ENCODE measurements at places on chromosomes 2 and 18. TPM values are rescaled to one million over a fixed set of nuclear protein-coding genes. Genes with fewer than 3 reads are reported as not detected.
A peak's percentile ranks its signal among the peaks of the same experiment; 100 is the strongest.

DNA sequence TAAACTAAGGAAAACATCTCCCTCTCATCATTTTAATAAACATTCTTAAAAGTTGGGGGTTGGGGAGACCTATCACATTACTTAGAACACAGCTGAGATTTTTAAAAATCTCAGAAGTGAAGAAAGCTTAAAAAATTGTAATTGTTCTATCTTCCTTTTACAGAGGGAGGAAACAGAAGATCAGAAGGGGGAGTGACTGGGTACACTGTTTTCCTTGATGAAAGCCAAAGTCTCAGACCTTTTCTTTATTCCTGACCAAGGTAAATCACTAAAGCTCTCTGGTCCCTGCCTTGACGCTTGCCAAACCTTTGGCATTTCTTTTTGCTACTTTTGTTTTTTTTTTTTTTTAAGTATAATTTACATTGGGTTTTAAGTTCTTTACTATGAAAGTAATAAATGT lies 85.0 kb upstream of the DTNB start:
- H3K4me3 ChIP-seq, result no peak overlapping the region
- no peaks in the 10 kb centered on the region for H3K27me3 ChIP-seq
- peaks cover 37% of the 10 kb centered on the region for H3K36me3 ChIP-seq
- no peak for DNase-seq
- no peak overlapping the region for H3K27ac ChIP-seq
- H3K4me1 ChIP-seq, result no peaks in the 10 kb centered on the region

GRCh38 chr18:49023271-49023937 lies 72.6 kb upstream of the SMAD7 start:
- no peaks in the 10 kb centered on the region for H3K36me3 ChIP-seq
- no peak overlapping the region for H3K4me3 ChIP-seq
- H3K27ac ChIP-seq, result no peak overlapping the region
- no peak for DNase-seq
- H3K4me1 ChIP-seq, result no peaks in the 10 kb centered on the region

- no peaks in the 10 kb centered on the region for H3K36me3 ChIP-seq
- H3K27ac ChIP-seq, result no peak overlapping the region
- no peak overlapping the region for H3K4me3 ChIP-seq
- no peaks in the 10 kb centered on the region for H3K27me3 ChIP-seq
- no peak for DNase-seq
These were observed 264.9 kb downstream of the ALPK2 start for GRCh38 chr18:58363767-58364540.

DNA sequence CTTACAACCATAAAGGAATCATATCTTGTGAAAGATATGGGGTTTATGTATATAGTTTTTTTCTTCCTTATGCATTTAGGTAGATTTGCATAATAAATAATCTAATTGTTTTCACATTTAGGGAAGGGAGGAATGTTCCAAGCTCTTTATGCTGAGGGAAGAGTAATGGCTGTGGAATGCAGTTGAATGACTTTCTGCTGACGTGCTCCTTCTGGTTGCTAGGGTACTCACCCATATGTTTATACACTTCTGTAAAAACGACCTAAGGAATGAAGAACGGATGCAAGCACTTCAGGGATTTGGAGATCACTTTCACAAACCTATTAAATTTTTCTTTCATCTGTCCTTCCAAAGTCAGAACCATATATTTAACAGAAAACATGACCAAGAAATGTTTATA lies 29.2 kb upstream of the PPP4R1 start:
- no peaks in the 10 kb centered on the region for H3K4me1 ChIP-seq
- H3K27ac ChIP-seq, result no peak overlapping the region
- peak; percentile 28 for DNase-seq
- H3K27me3 ChIP-seq, result no peaks in the 10 kb centered on the region
- H3K4me3 ChIP-seq, result no peak overlapping the region
- no peaks in the 10 kb centered on the region for H3K36me3 ChIP-seq

DNA sequence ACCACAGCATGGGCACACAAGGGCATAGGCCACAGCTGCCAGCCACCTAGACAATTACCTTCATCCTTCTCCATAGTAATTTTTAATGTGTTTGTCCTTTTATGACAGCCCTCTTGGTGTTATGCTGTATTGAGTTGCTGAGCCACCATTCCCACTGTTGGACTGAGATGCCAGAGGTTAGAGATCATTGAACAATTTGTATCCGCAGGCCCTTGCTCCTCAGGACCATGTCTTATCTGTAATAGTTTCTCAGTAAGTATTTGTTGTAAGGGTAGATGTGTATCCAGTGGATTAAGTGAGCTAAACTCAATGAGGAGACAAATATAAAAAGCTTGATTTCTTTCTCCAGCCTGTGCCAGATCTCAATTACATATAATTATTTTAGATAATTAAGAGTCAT lies 832.8 kb upstream of the ID2 start:
- H3K4me1 ChIP-seq, result peaks cover 5% of the 10 kb centered on the region
- no peak overlapping the region for H3K27ac ChIP-seq
- DNase-seq, result no peak
- H3K36me3 ChIP-seq, result no peaks in the 10 kb centered on the region

- H3K4me3 ChIP-seq, result peak overlapping the region; percentile 23
- H3K36me3 ChIP-seq, result 0 out of 2 replicates have a peak, but pooled peaks cover 4% of the 10 kb centered on the region
- no peaks in the 10 kb centered on the region for H3K27me3 ChIP-seq
- H3K27ac ChIP-seq, result peak overlapping the region; percentile 93
- H3K4me1 ChIP-seq, result peaks cover 97% of the 10 kb centered on the region
- DNase-seq, result peak; percentile 49
These were observed 13.1 kb downstream of the KLHL14 start for GRCh38 chr18:32759611-32760167.

GRCh38 chr2:1744446-1745170 lies at the start of gene PXDN:
TSS of gene PXDN (minus strand) at chr2:1744515. CDS start at chr2:1744455, 60 bp downstream.
- no peaks in the 10 kb centered on the region for H3K4me1 ChIP-seq
- no peak within 1 kb of the TSS for H3K4me3 ChIP-seq
- H3K27ac ChIP-seq, result no peak within 1 kb of the TSS
- H3K27me3 ChIP-seq, result no peaks in the 10 kb centered on the region
- DNase-seq, result no peak

GRCh38 chr2:164495491-164496223 lies 125.6 kb downstream of the GRB14 start:
- DNase-seq, result no peak
- H3K4me3 ChIP-seq, result no peak overlapping the region
- no peaks in the 10 kb centered on the region for H3K27me3 ChIP-seq

CNDP1 gene
- not detected for total RNA-seq

TGFA gene
- total RNA-seq, result not detected

All from Karpas-422 (cell line).